ENCODE measurements at places on chromosomes 5 and 9.

DNA sequence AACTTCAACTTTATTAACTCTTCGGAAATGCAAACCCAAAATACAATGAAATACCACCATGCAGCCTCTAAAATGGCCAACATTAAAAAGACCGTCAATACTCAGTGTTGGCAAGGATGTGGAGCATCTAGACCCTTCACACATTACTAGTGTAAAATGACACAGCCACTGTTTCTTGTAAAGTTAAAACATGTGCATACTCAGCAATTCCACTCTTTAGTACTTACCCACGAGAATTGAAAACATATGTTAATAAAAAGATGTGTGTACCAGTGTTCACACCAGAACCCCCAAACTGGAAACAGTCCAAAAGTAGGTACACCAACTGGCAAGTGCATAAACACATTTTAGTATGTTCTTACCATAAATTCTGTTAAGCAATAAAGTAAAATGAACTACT is 294.7 kb downstream of the PLK2 start:
- DNase-seq: no peak

GRCh38 chr9:6715755-6716643 is 41.8 kb upstream of the KDM4C start:
- peak; percentile 63 for DNase-seq

- peak; percentile 86 for DNase-seq
These were observed 73.2 kb downstream of the SH3PXD2B start for GRCh38 chr5:172380987-172381643.

GRCh38 chr9:37428345-37428744 is 5.8 kb downstream of the GRHPR start:
- DNase-seq: no peak

DNA sequence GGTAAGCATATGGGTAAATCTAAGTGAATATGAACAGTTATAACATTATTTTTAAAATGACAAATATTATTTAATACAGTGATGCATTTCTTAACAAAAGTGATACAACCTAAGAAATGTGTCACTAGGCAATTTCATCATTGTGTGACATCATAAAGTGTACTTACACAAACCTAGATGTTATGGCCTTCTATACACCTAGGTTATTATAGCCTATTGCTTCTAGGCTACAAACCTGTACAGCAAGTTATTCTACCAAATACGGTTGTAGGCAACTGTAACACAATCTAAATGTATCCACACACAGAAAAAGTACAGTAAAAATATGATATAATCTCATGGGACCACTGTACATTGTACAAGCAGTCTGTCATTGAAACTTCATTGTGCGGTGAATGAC is 48.3 kb downstream of the STRBP start:
- no peak for DNase-seq

GRCh38 chr9:94919376-94920098 is 193.0 kb downstream of the AOPEP start:
- DNase-seq: no peak

DNA sequence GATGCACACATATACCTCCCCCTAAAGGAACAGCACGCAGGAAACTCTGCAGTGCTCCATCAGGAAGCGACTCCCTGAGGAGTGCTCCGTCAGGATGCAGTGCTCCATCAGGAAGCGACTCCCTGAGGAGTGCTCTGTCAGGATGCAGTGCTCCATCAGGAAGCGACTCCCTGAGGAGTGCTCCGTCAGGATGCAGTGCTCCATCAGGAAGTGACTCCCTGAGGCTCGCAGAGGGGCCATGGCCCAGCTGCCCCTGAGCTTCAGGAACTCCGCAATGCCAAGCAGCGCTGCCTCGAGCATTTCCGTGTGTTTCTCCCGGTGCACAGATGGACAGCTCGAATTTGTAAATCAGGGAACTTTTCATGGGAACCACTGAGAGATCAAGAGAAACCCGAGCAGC is 88.1 kb downstream of the PAX5 start:
- DNase-seq: no peak

- no peak for DNase-seq
These were observed 20.4 kb downstream of the TENT4A start for GRCh38 chr5:6733411-6734242.

- DNase-seq: no peak
These were observed 75.5 kb upstream of the RANBP3L start for GRCh38 chr5:36377192-36377591.

DNA sequence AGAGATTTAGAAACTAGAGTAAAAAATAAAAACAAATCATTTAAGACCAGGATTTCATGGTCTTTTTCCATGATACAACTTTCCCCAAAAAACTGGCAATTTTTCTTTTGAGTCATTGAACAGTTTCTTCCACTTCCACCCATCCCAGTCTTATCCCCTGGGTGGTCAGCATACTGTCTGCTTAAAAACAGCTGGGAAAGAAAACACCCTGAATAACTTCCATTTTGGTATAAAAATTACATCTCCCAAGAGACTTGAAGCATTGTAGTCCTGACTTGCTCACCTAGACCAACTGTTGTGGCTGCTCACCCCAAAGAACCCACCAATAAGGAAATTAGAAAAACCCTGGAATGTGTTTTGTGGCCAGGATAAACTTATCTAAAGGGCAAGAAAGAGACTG is 731.3 kb downstream of the NR2F1-AS1 start:
- DNase-seq: no peak

DNA sequence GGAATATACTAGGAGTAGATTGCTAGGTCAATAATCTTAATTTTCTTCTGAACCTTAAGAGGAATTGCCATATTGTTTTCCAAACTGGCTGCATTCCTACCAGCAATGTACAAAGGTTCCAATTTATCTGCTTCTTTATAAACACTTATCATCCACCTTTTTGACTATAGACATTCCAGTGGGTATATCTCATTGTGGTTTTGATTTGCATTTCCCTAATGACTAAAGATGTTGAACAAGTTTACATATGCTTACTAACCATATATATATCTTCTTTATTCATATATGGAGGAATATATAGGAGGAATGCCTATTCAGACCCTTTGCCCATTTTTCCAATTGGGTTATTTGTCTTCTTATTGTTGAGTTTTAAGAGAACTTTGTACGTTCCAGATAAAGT is 7.6 kb downstream of the DNAJC18 start:
- DNase-seq: no peak

GRCh38 chr5:120254385-120254784 is 209.7 kb upstream of the PRR16 start:
- no peak for DNase-seq

- DNase-seq: no peak
These were observed 15.6 kb downstream of the NDUFA8 start for GRCh38 chr9:122143876-122144405.

DNA sequence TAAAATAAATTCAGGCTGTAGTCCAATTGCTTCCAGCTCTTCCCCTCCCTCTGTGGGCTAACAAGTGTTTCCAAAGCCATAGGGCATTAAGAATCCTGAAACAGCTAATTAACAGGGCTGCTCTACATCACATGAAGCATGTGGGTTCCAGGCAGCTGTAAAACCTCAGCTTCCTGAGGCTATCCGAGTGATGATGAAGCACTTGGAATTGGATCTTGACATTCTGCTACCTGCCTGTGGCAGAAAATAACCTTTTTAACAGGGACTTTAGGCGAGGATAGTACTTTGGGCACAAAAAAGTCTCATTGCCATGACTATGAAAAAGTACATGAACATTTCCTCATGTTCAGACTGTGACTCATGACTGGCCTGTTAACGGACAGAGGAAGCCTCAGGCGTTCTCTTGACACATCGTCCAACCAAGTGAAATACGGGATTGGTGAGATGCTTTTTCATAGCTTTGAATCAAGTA is 107.2 kb downstream of the PDE4D start:
- no peak for DNase-seq

- DNase-seq: no peak
These were observed 44.2 kb upstream of the CKMT2 start for GRCh38 chr5:81188962-81189361.

- DNase-seq: no peak
These were observed 2.8 kb downstream of the CDH10 start for GRCh38 chr5:24642022-24642421.

DNA sequence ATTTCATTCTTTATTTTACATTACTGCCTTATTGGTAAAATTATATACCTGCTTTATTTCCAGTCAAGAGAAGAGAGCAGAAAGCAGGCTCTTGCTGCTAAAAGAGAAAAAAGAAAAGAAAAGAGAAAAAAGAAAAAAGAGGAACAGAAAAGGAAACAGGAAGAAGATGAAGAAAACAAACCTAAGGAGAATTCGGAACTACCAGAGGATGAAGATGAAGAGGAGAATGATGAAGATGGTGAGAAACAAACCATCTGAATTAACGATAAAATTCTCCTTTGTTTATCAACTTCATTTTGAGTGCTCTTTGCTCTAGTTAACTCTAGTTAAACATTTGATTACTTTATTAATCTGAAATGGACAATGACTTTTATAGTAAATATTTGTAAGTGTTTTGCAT is 23.5 kb upstream of the EIF4EBP3 start:
- DNase-seq: no peak

- no peak for DNase-seq
These were observed 26.9 kb downstream of the KLF4 start for GRCh38 chr9:107462691-107463090.

DNA sequence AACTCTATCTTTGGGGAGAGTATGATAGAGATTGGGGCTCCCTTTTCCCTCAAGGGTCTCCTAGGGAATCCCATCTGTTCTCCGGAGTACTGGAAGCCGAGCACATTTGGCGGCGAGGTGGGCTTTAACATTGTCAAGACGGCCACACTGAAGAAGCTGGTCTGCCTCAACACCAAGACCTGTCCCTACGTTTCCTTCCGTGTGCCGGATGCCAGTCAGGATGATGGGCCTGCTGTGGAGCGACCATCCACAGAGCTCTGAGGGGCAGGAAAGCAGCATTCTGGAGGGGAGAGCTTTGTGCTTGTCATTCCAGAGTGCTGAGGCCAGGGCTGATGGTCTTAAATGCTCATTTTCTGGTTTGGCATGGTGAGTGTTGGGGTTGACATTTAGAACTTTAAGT is 21.5 kb downstream of the PTGS1 start:
- DNase-seq: no peak

DNA sequence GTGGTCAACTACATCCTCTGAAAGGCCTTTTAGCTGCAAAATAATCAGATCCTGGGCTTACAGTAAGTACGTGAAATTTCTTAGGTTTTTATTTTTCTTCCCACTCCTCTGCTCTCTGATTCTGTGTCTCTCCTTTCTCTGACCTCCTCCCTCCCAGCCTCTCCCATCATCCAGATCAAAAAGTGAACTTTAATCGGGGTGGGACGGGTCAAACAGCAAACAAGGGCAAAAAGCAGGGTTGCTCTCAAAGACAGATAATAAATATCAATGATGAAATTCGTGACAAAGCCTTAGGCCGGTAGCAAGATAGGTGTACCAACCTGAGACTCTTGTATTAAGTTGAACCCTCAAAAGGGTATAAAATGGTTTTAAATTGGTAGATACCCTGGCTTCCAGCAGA is 76.1 kb downstream of the RANBP17 start:
- no peak for DNase-seq

- no peak for DNase-seq
These were observed 35.5 kb downstream of the ARHGEF37 start for GRCh38 chr5:149616727-149617285.

- DNase-seq: no peak
These were observed 446.2 kb downstream of the PLK2 start for GRCh38 chr5:58013542-58014258.

DNA sequence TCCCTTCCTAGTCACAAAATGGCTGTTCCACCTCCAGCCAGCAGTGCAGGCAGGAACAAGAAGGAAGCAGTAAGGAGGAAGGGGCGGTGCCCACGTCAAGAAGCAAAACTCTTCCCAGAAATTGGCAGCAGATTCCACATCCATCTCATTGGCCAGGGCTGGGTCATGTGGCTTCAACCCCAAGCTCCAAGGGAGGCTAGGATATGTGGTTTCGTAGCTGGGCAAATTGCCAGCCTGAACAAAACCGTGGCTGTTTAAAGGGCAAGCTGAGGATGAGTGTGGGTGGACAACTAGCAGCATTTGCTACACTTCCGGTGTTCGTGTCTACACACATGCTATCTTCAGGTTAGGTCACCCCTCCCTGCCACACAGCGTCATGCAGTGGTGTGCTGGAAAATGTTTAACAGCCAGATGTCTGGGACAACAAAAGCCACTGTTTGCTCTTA is 92.1 kb upstream of the MAP1B start:
- DNase-seq: no peak

GRCh38 chr9:100281066-100281465 is 71.7 kb downstream of the TEX10 start:
- DNase-seq: no peak

Data from right forelimb (tissue), 1 donor.